Activated T-helper 1 cell treated with anti-CD3 and anti-CD28 coated beads, Interleukin-12 subunit alpha, Interleukin-12 subunit beta, Interleukin-2, Interleukin-4 antibody, amounts not matched to agents 30 ng/mL and 10 ng/mL and 1 ng/mL, durations not matched to agents 14 hours and 24 hours and 36 hours (primary cell): ENCODE measurements at places on chromosomes 11 and 22. TPM values are rescaled to one million over a fixed set of nuclear protein-coding genes. Genes with fewer than 3 reads are reported as not detected.

The RCE1 gene
- total RNA-seq = 30.9 and 34.4 TPM in 2 replicates

The OR51B5 gene
- not detected in 2 replicates for total RNA-seq

- H3K4me1 ChIP-seq = no peaks in the 10 kb centered on the region
- DNase-seq = no peak
- no peak overlapping the region for H3K4me3 ChIP-seq
- no peaks in the 10 kb centered on the region for H3K27me3 ChIP-seq
- H3K27ac ChIP-seq = no peak overlapping the region
Measured at GRCh38 chr22:48947636-48948035, 880.0 kb downstream of the BRD1 start.

DNA sequence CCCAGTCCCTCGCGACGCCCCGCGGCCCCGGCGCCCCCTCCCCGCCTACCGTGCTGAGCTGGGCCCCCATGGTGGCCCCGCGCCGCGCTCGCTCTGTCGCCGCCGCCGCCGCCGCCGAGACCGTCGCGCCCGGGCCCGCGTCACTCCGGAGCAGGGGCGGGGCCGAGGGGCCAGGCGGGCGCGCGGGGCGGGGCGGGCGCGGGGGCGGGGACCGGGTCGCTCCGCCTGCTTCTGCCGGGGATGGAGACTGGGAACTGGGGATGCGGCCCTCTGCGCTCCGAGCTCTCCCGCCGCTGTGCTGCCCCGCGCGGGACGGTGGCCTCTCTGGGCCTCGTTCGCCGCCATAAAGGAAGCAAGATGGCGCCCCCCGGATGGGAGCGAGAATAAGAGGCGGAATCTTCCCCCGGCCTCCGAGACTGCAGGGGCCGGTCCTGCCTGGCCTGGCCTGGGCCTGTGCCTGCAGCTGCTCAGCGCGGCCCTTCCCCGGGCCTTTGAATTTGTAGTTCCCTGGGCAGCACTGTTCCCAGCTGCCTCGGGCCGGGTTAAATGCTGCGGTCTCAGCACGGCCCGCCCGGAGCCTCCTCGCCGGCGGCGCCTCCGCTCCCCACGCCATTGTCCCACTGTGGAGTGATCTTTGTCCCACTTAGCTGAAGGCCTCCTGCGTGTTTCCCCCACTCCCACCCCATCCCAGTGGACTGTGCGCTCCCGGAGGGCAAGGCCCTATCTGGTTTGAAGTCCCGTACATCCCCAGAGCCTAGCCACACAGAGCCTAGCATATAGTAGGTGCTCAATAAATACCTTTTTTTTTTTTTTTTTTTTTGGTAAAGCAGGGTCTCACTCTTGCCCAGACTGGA is at the start of gene CYB5R3:
Gene CYB5R3, minus strand, starts transcription at position 147 of the 854 bp plus-strand sequence. Its CDS starts 77 bp downstream, at position 70.
- H3K27ac ChIP-seq = peak within 1 kb of the TSS; percentile 98
- DNase-seq = peak; percentile 68
- H3K4me3 ChIP-seq = peak within 1 kb of the TSS; percentile 97
- H3K4me1 ChIP-seq = peaks cover 15% of the 10 kb centered on the region
